NCI-H2107 (cell line): ENCODE measurements at places on chromosomes 4 and X.

DNA sequence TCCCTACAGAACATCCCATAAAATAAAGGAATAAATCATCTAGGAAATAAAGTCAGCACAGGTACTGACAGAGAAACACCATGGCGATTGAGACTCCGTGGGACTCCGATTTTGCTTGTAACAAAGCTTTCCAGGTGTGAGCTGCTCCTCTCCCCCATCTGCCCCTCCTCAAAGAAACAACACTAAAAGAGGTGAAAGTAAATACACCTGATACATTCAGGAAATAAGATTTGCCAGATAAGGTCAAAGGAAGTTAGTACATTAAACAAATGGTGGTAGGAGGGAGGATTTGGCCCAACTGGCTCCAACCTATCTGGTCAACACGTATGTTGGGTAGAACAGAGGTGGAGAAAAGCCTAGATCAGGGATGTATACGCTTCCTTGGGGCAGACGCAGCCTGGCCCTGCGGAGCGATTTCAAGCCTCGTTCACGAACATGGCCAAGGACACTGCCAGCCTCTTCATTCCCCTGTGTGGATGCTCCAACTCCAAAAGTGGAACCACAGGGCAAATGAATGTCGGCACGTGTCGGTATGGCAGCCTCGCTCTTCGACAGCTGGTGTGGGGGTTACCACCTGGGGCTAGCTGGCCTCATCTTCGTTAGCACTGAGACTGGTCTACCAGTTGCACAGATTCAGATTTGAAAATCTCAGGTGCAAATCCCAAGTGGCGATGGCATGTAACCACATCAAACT is 162.5 kb downstream of the AFAP1 start:
- no peak for DNase-seq

GRCh38 chrX:128676651-128677050 is 624.4 kb upstream of the ACTRT1 start:
- no peak for DNase-seq

GRCh38 chr4:127558088-127558487 is 74.7 kb upstream of the INTU start:
- no peak for DNase-seq

GRCh38 chr4:187184508-187184907 is 460.9 kb upstream of the FAT1 start:
- no peak for DNase-seq

DNA sequence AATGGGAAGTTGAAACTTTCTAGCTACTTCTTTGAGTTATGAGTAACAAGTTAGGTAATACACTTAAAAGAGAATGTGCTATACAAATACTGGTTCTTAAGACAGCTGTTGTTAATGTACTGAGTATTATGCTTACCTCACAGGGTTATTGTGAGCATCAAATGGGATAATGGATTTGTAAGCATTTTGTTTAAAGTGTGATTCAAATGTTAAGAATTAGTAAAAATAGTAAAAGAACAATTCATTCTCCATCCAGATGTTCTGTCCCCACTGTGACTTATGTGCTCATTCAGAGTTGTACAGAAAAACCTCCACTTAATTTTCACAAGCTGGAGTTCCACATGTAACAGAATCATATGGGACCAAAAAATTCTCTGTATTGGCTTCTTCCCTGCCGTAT is 63.6 kb downstream of the AR start:
- no peak for DNase-seq

- no peak for DNase-seq
These were observed 48.2 kb downstream of the TMEM156 start for GRCh38 chr4:38983787-38984598.

DNA sequence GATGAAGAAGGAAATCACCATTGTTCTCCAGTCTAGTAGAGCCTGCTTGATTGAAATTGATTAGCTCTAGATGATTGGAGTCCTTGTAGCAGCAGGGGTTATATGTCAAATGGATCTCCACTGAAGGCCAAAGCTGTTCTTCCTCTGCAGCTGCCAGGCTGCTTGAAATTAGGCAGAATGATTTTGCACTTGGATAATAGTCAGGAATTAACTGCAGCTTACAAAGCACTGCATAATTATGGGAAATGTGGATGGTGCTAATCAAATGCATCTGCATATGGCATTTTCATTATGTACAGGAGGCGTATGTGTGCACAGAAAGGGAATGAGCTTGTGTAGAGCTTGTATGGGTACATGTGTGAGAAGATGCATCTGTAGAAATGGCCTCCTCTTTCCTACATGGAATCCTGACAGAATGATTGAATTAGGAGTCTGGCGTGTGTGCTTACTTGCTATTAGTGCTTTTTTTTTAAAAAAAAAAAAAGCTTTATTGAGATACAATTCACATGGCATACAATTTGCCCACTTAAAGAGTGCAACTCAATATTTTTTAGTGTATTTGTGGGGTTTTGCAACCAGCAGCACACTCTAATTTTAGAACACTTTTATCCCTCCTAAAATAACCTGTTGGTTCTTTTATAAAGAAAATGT is 65.9 kb downstream of the TMEM131L start:
- DNase-seq: no peak

DNA sequence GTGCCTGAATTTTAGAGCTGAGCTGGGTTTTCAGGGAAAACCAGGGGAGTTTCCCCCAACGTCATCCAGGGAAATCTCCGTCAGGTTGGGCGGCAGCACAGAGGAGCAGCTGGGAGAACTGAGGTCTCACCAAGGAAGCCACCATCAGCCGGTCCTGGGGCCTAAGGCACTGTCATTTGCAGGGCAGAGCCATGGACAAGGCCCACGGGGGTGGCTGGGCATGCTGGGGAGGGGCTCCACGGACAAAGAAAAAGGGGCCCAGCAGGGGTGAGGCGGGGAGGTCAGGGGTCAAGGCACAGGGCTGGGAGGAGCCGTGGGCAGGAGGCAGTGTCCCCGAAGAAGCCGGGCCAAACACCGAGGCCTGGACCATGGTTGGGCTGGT is 109.8 kb downstream of the HMX1 start:
- no peak for DNase-seq

- peak; percentile 75 for DNase-seq
These were observed at the start of gene BBS12 for GRCh38 chr4:122732329-122733026. Gene BBS12 (plus strand): TSS chr4:122732704. CDS start chr4:122741893, 9,189 bp downstream.
